GM04504 (cell line): ENCODE measurements at places on chromosomes 6 and 20.
A peak's percentile ranks its signal among the peaks of the same experiment; 100 is the strongest.

- no peak for DNase-seq
Measured at GRCh38 chr6:90811596-90812226, 224.8 kb upstream of the MAP3K7 start.

DNA sequence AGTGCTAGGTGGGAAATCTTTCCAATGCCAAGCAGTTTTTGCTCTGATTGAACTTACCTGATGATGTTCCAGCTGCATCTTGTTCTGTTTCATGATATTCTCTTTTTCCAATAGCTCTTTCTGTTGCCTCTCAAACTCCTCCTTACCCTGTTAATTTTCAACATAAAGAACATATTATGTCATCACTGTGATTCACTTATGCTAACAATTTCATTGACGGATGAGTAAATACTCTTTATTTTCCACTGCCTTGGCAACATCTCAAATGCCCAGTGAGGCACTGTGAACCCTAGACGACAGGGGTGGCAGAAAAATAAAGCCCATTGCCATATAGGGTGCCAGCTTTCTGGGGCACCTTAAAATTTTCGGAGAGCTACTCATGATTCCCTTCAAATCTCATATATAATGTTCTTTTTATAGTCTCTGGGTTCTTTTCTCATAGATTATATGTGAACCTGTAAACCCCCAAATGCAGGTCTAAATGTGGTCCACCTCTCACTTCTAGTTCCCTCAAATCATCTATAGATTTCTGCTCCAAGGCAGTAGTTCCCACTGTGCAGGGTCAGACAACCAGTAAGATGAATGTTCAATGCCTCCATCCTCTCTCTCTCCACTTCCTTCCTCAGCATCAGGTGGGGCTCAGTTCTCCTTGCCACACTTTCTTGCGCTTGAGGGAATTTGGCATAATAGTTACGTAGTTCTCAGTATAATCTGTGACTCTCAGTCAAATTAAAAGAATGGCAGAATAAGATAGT is 44.1 kb downstream of the NEDD9 start:
- DNase-seq, result no peak

DNA sequence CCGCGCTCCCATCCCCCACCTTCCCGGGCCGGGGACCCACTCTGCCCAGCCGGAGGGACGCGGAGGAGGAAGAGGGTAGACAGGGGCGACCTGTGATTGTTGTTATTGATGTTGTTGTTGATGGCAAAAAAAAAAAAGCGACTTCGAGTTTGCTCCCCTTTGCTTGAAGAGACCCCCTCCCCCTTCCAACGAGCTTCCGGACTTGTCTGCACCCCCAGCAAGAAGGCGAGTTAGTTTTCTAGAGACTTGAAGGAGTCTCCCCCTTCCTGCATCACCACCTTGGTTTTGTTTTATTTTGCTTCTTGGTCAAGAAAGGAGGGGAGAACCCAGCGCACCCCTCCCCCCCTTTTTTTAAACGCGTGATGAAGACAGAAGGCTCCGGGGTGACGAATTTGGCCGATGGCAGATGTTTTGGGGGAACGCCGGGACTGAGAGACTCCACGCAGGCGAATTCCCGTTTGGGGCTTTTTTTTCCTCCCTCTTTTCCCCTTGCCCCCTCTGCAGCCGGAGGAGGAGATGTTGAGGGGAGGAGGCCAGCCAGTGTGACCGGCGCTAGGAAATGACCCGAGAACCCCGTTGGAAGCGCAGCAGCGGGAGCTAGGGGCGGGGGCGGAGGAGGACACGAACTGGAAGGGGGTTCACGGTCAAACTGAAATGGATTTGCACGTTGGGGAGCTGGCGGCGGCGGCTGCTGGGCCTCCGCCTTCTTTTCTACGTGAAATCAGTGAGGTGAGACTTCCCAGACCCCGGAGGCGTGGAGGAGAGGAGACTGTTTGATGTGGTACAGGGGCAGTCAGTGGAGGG is 2.8 kb downstream of the SOX4 start:
- no peak for DNase-seq

DNA sequence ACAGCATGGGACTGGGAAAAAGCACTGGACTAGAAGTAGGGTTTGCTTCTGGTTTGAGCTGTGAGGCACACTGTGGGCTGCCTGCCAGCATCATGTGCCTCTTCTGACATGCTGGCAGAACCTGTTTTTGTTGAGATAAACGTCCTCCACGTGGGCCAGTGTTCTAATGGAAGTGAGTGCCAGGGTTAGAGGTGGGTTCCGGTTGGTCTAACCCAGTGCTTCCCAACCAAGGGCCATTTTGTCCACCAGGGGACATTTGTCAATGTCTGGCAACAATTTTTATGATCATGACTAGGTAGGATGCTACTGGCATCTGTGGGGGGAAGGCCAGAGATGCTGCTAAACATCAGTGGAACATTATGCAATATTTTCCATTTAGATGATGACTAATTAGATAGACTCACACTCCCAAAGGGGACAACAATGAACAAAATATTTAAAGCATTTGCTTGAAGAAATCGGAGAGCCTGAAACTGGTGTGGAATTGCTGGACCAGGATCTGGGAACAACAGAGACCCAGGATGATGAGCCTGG is 7.8 kb upstream of the APMAP start:
- peak; percentile 87 for DNase-seq

DNA sequence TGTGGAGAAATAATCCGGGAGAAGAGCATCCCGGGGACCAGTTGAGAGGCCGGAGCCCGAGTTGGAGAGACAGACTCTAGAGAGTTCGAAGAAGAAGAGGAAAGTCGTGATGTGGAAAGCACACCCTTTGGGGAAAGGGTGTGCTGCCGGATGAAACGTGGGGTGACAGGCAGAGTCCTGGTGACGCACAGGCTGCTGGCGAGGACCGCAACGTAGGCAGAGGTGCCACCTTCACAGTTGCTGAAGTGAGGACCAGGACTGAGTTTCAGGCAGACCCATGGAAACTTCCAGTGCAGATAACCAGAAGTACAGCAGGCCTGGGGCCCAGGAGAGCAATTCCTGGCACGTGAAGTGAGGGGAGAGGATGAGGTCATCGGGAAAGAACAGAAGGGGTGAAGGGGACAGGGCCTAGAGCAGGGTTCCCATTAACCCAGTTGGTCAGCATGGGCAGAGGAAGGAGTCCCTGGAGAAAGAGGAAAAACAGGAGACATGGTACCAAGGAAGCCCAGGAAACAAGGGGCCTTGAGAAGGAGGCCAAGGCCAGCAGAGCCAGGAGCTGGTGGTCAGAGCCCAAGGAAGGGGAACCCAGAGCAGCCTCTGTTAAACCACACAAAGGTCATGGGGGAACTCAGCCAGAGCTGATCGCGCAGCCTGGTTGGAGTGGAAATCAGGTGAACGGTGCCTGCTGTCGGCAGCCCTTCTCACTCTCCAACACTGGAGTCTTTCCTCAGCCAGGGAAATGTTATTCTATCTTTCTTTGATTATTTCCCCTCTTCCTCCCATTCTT is 84.1 kb downstream of the PRND start:
- no peak for DNase-seq

DNA sequence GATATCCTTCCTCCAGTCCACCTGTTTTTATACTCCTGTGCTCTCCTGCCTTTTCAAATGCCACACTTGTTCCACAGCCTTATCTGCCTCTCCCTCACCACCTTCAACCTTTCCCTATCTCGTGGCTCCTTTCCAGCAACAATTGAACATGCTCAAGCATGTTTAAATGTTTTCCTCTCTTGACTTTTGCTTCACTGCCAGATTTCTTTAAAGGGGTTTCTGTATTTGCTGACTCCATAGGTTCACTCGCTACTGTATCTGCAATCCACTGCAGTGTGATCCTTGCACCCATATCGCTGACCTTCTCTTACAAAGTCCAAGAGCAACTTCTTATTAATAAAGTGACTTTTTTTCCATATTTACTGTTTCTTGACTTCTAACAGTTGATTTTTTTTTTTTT is 11.2 kb upstream of the GMNN start:
- no peak for DNase-seq

GRCh38 chr6:114042267-114043016 is 71.5 kb upstream of the HDAC2 start:
- DNase-seq, result no peak

DNA sequence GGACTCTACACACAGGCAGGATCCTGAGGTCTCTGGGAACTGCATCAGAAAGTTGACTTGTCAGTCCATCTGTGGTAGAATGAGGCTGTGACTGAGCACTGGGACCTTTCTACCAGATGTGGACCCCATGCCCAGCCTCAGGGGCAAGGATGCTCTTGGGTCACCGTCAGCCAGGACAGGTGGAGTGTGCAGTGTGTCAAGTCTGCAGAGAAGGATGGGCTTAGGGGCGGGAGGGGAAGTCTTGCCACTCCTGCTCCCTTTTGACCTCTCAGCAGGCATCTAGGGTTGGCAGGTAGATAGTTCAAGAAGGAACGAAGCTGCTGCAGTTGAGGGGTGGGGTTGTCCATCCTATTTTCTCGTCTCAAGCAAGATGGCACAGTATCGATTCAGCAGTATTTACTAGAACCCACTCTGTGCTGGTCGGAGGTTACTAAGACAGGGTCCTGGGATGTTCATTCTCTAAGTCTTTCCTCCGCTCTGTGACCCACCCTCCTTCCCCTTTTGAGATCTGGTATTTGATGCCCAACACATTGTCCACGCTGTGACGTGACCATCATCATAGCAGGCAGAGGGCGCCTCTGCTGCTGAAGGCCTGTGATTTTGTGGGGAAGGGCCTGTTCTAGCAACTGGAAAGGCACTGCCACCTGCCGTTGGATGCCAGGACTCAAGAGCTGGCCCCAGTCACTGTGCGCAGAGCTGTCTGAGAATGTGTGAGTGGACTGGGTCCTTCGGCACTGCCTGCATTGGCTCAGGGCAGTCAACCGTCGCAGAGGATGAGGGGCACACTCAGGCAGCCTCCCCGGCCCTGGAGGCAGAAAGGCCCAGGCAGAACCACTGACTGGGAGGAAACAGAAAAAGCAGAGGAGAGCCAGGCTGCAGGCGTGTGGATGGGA is 23.2 kb downstream of the RBCK1 start:
- DNase-seq, result peak; percentile 36

DNA sequence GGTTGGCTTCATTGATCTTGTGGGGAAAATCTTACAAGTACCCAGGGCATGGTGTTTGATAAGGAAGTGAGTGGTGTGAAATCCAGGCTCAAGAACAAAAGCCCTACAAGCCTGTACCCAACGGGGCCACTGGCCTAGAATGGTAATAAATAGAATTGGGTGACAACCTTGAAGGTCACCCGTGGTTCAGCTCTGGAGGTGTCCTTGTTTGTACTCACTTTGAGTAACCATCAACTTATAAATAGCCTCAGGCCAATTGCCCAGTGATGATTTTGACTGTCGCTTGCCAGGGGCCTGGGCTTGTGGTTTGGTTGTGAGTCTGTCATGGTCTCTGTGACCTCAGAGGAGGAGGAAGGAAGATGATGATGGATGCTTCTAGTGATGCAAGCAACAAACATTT is 87.8 kb downstream of the PHACTR3 start:
- no peak for DNase-seq

GRCh38 chr6:135831016-135831415 is 20.5 kb upstream of the PDE7B start:
- DNase-seq, result no peak

DNA sequence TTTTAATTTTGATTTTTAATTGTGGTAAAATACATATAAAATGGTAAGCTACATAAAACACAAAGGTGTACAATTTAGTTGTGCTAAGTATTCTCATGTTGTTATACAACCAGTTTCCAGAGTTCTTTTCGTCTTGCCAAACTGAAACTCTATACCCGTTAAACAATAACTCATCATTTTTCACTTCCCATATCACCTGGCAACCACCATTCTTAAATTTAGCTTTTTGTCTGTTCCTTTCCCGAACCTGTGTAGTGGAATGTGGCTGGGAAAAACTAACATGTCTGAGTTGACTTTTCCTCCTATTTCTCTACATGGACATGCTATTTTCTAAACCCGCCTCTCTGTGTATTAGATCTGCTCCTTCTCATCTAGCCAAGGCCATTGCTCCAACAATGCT is 27.6 kb downstream of the RPRD1B start:
- no peak for DNase-seq

- no peak for DNase-seq
Measured at GRCh38 chr6:129672341-129672682, 37.7 kb downstream of the ARHGAP18 start.

DNA sequence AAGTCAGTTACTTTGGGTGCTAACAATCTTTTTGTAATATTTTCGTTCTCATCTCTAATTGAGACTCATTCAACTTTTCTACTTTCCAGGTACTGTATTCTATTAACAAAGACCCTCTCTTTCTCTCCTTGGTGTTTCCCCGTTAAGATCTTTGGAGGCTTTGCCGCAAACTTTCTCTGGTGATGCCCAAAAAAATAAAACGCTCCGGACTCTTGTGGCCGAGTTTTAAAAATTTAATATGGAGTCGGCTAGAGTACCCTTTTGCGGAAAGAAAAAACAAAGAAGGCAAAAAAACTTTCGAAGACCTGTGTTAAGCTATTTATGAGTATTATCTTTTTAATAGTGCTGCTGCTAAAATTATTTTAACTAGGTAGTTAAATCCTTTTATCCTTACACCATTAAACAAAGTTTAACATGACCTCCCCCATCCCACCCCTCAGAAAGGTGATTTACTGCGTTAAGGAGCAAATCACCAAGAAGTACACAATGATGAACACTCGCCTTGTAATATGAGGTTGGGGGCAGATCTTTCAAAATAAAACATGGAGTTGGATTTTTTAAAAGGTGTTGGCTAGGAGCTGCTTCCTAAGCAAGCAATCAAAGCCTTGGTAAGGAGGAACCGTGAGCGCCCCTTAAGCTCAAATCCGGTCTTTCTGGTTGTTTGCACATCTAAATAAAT is 10.0 kb downstream of the SIM1 start:
- no peak for DNase-seq

DNA sequence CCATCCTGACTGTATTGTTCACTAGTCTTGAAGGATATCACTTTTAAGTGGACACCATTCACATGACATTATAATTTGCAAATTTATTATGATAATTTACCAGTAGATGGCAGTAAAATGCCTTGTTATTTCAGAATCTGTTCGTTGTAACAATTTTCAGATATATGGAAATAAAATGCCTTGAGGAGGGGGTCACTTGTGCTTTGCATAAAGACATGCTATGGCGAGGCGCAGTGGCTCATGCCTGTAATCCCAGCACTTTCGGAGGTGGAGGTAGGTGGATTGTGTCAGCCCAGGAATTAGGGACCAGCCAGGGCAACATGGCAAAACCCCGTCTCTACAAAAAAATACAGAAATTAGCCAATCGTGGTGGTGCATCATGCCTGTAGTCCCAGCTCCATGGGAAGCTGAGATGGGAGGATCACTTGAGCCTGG is 9.0 kb upstream of the NCOA6 start:
- no peak for DNase-seq

DNA sequence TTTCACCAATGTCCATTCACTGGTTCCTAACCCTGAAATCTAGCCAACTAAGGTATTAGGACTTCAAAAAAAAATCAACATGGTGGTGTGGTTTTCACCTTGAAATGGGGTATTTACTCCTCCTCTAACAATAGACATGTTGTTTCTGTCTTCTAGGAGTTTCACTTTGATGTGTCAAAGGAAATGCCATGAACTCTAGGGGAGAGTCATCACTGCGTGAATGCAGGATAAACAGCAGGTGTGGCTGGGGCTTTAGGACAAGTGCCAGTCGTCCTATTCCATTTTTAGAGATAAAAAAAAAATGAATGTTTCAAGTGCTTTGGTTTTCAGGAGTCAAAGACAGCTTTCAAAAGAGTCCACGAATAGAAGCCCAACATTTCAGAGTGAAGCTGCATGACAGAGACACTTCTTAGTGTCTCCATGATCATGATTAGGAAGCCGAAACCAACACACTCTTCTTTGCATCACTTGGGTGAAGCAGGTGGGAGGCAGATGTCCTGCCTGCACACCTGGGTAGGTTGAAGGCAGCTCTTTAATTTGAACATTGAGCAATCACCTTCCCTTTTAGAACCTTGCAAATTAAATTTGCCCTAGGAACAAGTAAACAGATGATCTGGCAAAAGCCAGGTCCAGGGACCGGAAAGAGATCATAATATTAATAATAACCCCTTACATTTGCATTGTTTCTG is 328.5 kb upstream of the PRDM1 start:
- no peak for DNase-seq
